Progenitor cell of endocrine pancreas (in vitro differentiated cells): ENCODE measurements at places on chromosomes 7 and 10. TPM values are rescaled to one million over a fixed set of nuclear protein-coding genes. Genes with fewer than 3 reads are reported as not detected.

HOXA7 gene
- total RNA-seq, result 1.4 and 1.5 TPM in 2 replicates

GRM3 gene
- total RNA-seq, result 0.98 and 1.4 TPM in 2 replicates

PRF1 gene
- not detected in 2 replicates for total RNA-seq

EPHB6 gene
- 24.8 and 28.8 TPM in 2 replicates for total RNA-seq

SEMA4G gene
- 57.1 and 62.3 TPM in 2 replicates for total RNA-seq

CD36 gene
- 7.2 and 7.7 TPM in 2 replicates for total RNA-seq

GPR37 gene
- 6.6 and 7.2 TPM in 2 replicates for total RNA-seq

PPP1R17 gene
- 0.96 and 1.2 TPM in 2 replicates for total RNA-seq

TMEM72 gene
- total RNA-seq, result 0.93 and 1.5 TPM in 2 replicates

WEE2 gene
- 0.16 and 0.36 TPM in 2 replicates for total RNA-seq

ZNF655 gene
- total RNA-seq, result 70.9 and 72.6 TPM in 2 replicates
